ENCODE measurements at places on chromosomes 16 and 17.
A peak's percentile ranks its signal among the peaks of the same experiment; 100 is the strongest.

DNA sequence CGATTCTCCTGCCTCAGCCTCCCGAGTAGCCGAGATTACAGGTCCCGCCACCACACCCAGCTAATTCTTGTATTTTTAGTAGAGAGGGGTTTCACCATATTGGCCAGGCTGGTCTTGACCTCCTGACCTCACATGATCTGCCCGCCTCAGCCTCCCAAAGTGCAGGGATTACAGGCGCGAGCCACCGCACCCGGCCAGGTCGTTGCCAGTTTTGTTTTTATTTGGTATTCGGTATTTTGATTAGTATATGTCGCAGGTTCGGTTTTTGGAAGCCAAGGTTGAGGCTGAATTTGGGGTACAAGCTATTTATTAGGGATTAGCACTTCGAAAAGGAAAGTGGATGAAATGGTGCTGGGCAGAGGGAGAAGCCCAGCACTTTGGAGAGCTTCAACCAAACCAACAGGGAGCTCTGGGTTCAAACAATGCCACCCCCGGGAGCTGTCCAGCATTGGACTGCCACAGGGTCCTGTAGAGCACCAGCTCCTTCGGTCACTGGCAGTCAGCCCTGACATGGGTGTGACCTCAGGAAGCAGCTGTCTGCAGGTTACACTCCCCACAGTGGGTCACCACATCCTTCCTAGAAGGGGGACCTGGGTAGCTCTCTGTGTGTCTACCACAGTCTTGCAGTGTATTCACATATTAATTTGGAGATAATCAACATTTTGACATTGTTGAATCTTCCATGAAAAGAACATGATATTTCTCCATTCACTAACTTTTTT, 1.5 kb upstream of the CLEC10A start:
- DNase-seq, result peak; percentile 19

DNA sequence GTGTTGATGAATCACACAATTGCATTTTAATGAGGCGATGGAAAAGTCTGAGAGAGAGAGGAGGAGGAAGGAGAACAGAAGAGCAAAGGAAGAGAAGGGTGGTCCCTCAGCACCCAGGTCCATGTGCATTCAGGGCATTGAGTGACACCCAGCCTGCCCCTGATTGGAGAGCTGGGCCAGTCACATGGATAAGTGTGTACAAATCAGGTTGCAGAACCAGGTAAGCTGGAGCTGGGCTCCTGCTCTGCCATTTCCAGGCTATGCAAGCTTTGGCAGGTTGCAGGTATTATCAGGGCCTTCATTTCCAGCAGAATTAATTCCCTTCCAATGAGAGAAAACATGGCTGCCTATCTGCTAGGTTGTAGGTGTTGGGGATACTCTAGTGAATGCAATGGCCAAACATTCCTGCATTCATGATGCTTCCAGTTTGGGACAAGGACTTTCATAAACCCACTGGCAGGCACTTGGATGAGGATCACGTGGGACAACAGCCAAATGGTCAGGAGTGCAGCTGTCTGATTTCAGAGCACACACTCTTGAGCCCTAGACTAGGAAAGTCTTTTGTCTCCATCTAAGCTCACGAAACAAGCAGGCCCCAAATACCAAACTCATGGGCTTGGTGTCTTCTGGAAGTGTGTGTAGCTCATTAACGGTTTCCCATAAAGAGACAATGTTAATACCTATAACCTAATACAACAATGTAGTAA, 577.9 kb upstream of the CDH5 start:
- DNase-seq, result no peak

DNA sequence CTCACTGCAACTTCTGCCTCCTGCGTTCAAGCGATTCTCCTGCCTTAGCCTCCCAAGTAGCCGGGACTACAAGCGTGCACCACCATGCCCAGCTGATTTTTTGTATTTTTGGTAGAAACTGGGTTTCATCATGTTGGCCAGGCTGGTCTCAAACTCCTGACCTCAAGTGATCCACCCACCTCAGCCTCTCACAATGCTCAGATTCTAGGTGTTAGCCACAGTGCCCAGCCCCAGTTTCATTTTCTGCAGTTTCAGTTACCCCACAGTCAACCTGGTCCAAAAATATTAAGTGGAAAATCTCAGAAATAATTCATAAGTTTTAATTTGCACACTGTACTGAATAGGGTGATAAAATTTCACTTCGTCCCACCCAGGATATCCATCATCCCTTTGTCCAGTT, 28.7 kb downstream of the KNOP1 start:
- no peak for DNase-seq

GRCh38 chr17:49218941-49219913, 8.7 kb downstream of the ABI3 start:
- DNase-seq, result peak; percentile 54

GRCh38 chr16:80994451-80994850, 12.2 kb downstream of the CMC2 start:
- DNase-seq, result no peak

DNA sequence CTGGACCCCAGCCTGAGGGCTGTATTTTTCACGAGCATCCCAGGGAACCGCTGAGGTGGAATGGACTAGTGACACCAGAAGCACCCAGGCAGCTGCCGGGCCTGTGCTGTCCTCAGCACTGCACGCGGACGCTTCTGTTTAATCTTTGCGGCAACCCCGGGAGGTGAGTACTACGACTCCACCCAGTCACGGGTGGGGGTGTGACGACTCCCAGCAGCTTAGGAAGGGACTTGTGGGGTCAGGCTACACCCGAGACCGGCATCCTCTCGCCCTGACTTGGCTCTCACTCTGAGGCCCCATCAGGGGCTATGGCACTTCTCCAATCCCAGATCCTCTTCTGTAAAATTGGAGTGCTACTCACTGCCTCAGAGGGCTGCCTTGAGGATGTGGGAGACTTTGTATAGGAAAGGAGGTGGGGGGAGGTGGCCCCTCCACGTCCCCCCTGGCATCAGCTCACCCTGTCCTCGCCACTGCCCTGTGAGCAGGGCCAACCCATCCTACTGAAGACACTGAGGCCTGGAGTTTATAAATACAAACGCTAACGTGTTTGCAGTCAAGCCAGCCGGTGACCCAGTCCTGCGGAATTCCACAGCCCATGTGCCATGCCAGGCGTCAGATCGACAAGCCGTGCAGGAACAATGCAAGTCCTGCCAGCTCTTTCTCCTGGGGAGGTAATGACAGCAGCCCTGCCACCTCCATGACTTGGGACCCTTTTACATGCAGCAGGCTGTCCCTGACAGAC, 44.4 kb downstream of the PPL start:
- DNase-seq, result no peak

DNA sequence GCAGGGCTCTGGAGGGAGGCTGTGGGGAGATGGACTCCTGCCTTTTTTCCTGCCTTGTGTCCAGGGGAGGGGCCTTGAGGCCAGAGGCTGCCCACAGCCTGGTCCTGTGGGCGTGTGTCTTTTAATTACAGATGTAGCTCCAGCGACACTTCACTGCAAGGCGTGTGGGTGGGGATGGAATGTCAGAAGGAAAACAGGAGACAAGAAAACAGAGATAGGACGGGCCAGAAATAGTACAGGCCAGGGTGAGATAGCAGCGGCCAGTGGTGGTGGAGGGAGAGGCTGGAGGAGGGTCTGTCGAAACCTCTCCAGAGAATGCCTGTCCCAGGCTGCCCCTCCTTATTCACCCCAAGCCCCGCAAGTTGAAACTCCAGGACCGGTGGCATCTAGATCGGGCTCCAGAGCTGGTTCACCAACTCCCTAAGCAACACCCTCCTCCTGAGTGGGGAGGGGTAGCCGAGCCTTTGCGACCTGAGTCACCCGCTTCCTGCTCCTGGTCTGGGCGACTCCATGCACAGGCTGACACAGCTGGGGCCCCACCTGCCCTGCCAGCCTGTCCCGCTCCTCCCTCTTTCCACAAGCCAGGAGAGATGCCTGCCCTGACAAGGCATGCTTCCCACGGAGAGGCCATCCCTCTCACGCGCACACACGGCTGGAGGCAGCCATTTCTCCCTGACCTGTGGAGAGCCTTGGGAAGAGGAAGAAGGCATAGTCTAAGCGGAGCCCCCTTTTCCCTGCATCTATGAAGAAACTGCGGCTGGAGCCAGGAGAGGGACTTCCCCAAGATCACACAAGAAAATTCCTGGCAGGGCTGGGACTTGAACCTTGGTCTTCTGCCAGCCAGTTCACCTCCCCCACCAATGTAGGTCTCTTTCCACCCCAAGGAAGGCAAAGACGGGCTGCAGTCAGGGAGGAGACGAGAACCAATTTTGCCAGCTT, 6.6 kb upstream of the JUP start:
- peak; percentile 42 for DNase-seq

- DNase-seq, result no peak
Measured at GRCh38 chr16:2053897-2054296, 6.1 kb downstream of the TSC2 start.

GRCh38 chr17:41941168-41941567, 10.8 kb downstream of the ODAD4 start:
- no peak for DNase-seq

- DNase-seq, result no peak
Measured at GRCh38 chr16:11215935-11216556, 40.0 kb downstream of the SOCS1 start.

DNA sequence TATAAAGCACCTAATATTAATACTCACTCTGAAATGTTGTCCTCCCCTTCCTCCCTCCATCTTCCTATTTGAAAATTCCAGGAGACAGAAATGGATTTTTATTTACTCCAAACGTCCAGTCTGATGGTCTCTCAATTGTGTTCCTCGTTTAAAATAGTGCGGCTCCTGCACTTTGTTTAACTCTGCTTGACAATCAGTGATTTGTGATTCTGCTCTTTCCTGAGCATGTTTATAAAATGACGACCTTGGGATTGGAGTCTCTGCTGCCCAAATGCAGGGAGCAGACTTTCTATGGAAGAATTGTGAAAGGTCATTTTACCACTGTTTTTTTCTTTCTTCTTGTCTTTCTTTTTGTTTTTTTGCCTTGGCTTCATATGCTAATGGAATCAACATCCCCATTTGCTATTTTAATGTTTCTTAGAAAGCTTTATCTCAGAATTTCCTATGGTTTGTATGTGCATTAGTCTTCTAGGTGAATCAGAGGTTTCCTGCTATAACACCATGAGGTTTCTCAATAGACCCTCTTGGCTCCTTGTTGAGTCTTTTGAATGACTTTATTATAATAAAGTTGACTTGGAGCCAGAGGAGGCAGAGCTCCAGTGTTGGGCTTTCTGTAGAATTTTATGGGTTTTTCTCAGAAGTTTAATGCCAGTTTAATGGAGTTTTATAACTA, 376.5 kb downstream of the CDH11 start:
- DNase-seq, result no peak

DNA sequence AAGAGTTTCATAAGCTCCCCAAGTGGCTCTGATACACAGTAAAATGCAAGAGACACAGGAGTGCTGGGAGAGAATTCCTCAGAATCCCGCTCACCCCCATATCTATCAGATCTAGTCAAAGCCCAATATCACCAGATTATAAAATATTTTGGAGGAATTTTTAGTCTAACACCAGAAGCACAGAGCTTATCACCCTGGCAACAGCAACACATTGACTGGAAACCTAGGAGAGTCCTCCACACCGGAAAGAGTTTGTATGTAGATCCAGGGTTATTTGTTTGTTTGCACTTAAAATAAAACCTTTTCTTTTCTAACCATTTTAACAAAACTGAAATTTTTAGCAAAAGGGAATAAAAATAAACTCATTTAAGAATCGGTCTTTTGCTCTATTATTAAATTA, 7.2 kb downstream of the SOX9 start:
- no peak for DNase-seq

GRCh38 chr17:30062372-30062771, 54.2 kb upstream of the NSRP1 start:
- DNase-seq, result no peak

- no peak for DNase-seq
Measured at GRCh38 chr17:51057534-51057933, 63.1 kb downstream of the SPAG9 start.

- peak; percentile 71 for DNase-seq
Measured at GRCh38 chr17:59105852-59106462, 723 bp downstream of the TRIM37 start.

DNA sequence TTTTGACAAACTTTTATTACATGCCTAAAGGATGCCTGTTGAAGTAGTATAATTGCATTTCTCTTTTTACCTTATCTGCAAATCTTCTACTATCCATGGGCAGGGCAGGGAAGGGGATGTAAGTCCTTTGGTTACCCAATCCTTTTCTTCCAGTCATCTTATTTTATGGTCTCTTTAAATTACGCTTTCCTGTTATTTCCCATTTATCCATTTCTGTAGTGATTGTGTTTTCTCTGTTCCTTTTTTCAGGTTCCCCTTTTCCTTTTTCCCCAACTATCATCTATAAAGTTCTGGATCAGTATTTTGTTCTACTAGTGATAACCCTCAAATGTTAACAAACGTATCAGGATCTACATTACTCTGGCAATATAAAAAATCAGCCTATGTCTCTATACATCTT, 3.3 kb upstream of the ABCA9 start:
- no peak for DNase-seq

DNA sequence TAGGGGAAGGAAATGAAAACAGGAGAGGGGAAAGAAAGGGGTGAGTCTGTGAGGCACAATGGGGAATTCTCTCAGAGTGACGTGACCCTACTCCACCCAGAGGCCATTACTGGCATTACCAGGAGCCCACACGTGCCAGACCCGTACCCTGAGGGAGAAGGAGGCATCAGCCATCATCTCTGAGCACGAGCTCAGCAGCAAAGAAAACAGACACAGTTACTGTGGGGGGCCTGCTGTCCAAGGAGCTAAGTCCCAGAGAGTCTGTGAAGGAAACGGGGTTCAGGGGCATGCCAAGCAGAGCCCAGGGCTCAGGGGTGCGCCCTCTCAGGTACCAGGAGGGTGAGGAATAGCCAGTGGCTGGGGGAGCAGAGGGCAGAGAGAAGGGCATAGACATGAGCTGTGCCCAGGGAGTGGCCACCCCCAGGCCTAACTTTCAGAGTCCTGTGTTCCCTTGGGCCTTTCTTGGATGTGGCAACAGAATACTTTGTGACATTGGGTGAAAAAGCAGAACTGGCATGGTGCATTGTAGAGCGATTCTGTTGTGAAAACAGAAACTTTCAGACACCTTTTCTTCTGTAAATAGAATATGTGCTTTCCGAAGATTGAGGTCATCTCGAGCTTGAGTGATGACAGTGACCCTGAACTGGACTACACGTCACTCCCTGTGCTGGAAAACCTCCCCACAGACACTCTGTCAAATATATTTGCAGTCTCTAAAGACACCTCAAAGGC, 11.3 kb downstream of the TAF1C start:
- peak; percentile 83 for DNase-seq

DNA sequence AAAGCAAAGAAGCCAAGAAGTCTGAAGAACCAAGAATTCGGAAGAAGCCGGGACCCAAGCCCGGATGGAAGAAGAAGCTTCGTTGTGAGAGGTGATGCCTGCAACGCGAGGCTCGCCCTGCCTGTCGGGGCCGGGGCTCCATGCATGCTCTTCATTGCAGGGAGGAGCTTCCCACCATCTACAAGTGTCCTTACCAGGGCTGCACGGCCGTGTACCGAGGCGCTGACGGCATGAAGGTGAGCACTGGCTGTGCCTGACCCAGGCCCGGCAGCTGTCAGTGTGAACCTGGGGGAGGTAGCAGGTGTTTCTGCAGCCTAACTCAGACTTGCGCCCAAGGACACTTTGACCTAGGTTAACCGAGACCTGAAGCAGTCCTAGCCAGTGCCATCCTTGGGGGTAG, 12.0 kb downstream of the ZNF276 start:
- DNase-seq, result no peak

GRCh38 chr17:1847191-1847590, 17.4 kb downstream of the RPA1 start:
- no peak for DNase-seq
